PC-9 (cell line): ENCODE measurements at places on chromosomes 1 and 21. TPM values are rescaled to one million over a fixed set of nuclear protein-coding genes. Genes with fewer than 3 reads are reported as not detected.
A peak's percentile ranks its signal among the peaks of the same experiment; 100 is the strongest.

The ITLN2 gene
- total RNA-seq: not detected in 2 replicates

The NPHP4 gene
- 17.9 and 21.5 TPM in 2 replicates for total RNA-seq

The AADACL3 gene
- total RNA-seq: not detected in 2 replicates

The LAPTM5 gene
- 4.0 and 5.0 TPM in 2 replicates for total RNA-seq

The LRRC38 gene
- not detected in 2 replicates for total RNA-seq

The TENT5C gene
- 3.9 and 4.3 TPM in 2 replicates for total RNA-seq

The HSD3B2 gene
- total RNA-seq: not detected in 2 replicates

The AURKAIP1 gene
- 164 and 210 TPM in 2 replicates for total RNA-seq

GRCh38 chr1:229001467-229002011, 266.3 kb downstream of the RHOU start:
- no peaks in the 10 kb centered on the region for H3K36me3 ChIP-seq
- H3K4me3 ChIP-seq: no peak overlapping the region
- H3K27me3 ChIP-seq: peaks cover 79% of the 10 kb centered on the region
- H3K4me1 ChIP-seq: no peaks in the 10 kb centered on the region
- DNase-seq: no peak

- no peak for DNase-seq
- H3K4me3 ChIP-seq: no peak overlapping the region
- H3K36me3 ChIP-seq: peaks cover 25% of the 10 kb centered on the region
- peaks cover 8% of the 10 kb centered on the region; the same call in 1 of the 2 replicates for H3K4me1 ChIP-seq
Measured at GRCh38 chr1:54045496-54045895, 7.5 kb downstream of the TMEM59 start.

- H3K27ac ChIP-seq: no peak overlapping the region
- peaks cover 18% of the 10 kb centered on the region for H3K4me1 ChIP-seq
- no peak for DNase-seq
- no peaks in the 10 kb centered on the region for H3K36me3 ChIP-seq
Measured at GRCh38 chr21:17393413-17393812, 119.4 kb upstream of the CXADR start.

- no peaks in the 10 kb centered on the region for H3K27me3 ChIP-seq
- H3K4me3 ChIP-seq: no peak overlapping the region
- DNase-seq: no peak
- H3K36me3 ChIP-seq: no peaks in the 10 kb centered on the region
Measured at GRCh38 chr21:16124378-16125138, 394.8 kb downstream of the USP25 start.

DNA sequence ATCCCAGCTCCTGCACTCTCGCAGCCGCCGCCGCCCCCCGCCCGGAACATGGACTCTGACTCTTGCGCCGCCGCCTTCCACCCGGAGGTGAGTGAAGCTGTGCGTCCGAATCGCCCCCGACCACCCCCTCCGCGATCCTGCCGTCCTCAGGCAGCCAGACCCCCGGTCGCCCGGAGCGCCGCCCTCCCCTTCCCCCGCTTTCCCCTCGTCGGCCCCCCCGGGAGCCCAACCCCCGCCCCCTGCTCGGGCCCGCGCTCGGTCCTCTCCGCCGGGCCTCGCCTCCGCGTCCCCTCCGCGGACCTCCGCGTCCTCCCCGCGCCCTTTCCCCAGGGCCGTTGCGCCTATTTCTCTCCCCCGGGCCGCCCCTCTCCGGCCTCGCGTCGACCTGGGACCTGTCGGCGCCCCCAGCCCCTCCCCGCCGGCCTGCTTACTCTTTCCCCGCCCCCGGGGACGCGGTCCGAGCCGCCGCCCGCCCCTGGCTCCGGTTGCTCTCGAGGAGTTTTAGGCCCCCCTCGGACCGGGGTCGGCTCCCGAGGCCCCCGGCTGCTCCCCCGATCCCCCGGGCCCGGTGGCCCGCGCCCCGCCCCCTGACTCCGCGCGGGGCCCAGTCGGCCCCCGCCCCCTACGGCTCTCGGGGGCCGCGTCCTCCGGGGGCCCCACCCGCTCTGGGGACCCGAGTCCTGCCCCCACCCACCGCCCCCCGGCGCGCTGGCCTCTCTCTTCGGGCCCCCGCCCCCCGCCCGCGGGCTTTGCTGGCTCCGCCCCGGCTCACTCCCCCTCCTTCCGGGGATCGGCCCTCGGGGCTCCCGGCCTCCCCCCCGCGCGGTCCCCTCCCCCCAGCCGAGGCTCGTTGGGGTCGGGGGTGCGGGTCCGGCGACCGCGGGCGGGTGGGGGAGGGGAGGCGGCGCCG, 743 bp downstream of the PHF13 start:
- peaks cover 11% of the 10 kb centered on the region for H3K4me1 ChIP-seq
- H3K27me3 ChIP-seq: no peaks in the 10 kb centered on the region
- peak overlapping the region; percentile 60 for H3K4me3 ChIP-seq

GRCh38 chr1:56451491-56451890, 127.9 kb downstream of the PLPP3 start:
- peaks cover 3% of the 10 kb centered on the region for H3K4me1 ChIP-seq
- no peak overlapping the region for H3K4me3 ChIP-seq
- H3K27me3 ChIP-seq: no peaks in the 10 kb centered on the region
- DNase-seq: no peak
- no peaks in the 10 kb centered on the region for H3K36me3 ChIP-seq

GRCh38 chr1:229319487-229319886, 23.4 kb downstream of the CCSAP start:
- DNase-seq: no peak
- H3K4me1 ChIP-seq: no peaks in the 10 kb centered on the region
- H3K27ac ChIP-seq: no peak overlapping the region
- H3K27me3 ChIP-seq: no peaks in the 10 kb centered on the region
- H3K36me3 ChIP-seq: 0 out of 2 replicates have a peak, but pooled peaks cover 6% of the 10 kb centered on the region

GRCh38 chr1:152412756-152413155, 1.3 kb downstream of the CRNN start:
- no peak overlapping the region for H3K4me3 ChIP-seq
- H3K27me3 ChIP-seq: peaks cover 60% of the 10 kb centered on the region
- no peak for DNase-seq
- H3K27ac ChIP-seq: no peak overlapping the region

DNA sequence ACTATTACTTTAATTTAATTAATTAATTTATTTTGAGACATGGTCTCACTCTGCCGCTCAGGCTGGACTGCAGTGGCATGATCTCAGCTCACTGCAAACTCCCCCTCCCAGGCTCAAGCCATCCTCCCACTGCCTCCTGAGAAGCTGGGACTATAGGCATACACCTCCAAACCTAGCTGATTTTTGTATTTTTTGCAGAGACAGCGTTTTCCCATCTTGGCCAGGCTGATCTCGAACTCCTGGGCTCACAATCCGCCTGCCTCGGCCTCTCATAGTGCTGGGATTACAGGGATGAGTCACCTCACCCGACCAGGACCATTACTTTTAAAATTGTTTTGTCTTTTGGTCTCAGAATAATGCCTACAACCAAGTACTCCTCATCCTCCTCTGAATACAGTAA, 15.6 kb downstream of the YY1AP1 start:
- no peaks in the 10 kb centered on the region for H3K4me1 ChIP-seq
- DNase-seq: no peak
- peaks cover 54% of the 10 kb centered on the region for H3K36me3 ChIP-seq
- no peak overlapping the region for H3K27ac ChIP-seq
- no peaks in the 10 kb centered on the region for H3K27me3 ChIP-seq

GRCh38 chr1:242651817-242652216, 127.3 kb upstream of the PLD5 start:
- no peak overlapping the region for H3K4me3 ChIP-seq
- H3K27me3 ChIP-seq: no peaks in the 10 kb centered on the region
- no peaks in the 10 kb centered on the region for H3K36me3 ChIP-seq
- no peak overlapping the region for H3K27ac ChIP-seq
- no peak for DNase-seq
- no peaks in the 10 kb centered on the region for H3K4me1 ChIP-seq

DNA sequence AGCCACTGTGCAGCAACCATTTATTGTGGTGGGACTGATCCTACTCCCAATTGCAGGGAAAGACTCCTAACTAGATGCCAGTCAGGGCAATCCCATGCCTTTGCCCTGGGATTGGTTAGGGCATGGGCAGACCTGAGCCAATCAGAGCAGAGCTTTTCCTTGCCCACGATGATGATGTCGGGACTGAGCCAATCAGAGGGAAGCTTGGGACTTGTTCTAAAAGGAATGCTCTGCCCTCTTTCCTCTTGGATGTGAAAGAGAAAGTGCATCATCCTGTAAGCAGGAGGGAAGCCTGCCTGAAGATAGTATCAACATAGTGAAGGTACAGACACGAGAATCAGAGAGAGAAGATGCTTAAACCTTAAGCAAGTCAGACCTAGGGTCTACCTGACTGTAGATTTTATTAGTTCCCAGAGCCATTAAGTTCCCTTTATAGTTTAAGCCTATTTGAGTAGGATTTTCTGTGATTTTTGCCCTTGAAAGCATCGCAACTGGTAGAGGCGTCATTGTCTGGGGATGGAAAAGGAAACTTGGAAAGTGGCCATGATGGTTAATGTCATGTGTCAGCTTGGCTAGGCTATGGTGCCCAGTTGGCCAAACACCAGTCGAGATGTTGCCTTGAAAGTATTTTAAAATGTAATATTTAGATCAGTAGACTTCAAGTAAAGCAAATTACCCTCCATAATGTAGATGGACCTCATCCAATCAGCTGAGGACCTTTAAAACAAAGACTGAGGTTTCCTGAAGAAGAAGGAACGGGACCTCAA, 19.9 kb downstream of the IRF2BP2 start:
- no peak overlapping the region for H3K27ac ChIP-seq
- H3K4me3 ChIP-seq: no peak overlapping the region
- no peak for DNase-seq
- no peaks in the 10 kb centered on the region for H3K36me3 ChIP-seq

GRCh38 chr21:14880922-14881321, 183.9 kb downstream of the NRIP1 start:
- no peaks in the 10 kb centered on the region for H3K36me3 ChIP-seq
- H3K4me1 ChIP-seq: peaks cover 64% of the 10 kb centered on the region
- no peaks in the 10 kb centered on the region for H3K27me3 ChIP-seq
- H3K27ac ChIP-seq: peak overlapping the region; percentile 87; the same call in 1 of the 2 replicates

DNA sequence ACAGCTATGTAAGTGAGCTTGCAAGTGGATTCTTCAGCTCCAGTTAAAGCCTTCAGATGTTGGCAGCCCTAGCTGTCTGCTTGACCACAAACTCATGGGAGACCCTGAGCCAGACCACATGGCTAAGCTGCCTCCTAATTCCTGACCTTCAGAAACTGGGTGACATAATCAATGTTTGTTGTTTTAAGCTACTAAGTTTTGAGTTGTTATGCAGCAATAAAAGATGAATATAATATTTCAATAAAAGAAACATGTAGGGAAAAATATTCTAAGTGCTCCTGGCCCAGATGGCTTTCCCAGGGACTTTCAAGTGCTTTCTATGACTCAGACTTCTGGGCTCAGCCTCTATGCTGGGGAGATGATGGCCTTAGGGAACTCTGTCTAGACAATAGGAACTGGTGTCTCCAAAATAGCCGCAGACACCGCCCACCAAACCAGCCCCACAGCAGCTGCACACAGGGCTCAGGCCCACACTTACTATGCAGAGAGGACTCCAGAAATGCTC, 20.3 kb upstream of the AZIN2 start:
- no peak overlapping the region for H3K4me3 ChIP-seq
- no peak overlapping the region for H3K27ac ChIP-seq
- H3K4me1 ChIP-seq: peaks cover 23% of the 10 kb centered on the region
- no peaks in the 10 kb centered on the region for H3K36me3 ChIP-seq
- DNase-seq: peak; percentile 60

DNA sequence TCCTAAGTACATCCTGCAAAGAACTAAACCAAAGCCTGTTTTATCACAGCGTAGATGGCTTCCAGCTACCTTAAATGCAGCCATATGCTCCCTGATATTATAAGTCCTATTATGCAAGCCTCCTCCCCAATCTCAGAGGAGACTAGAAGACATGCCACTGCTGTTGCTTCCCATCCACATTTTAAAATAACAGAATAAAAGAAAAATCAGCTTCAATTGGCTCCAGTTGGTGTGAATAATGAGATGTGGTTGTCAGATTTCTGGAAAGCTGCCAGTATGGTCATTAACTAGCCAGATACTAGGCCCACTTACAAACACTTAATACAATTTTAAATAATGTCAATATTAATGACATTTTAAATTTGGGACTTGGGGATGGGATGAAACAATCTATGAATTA, 25.7 kb downstream of the WARS2 start:
- no peak for DNase-seq
- no peak overlapping the region for H3K27ac ChIP-seq
- H3K27me3 ChIP-seq: no peaks in the 10 kb centered on the region
- no peak overlapping the region for H3K4me3 ChIP-seq

DNA sequence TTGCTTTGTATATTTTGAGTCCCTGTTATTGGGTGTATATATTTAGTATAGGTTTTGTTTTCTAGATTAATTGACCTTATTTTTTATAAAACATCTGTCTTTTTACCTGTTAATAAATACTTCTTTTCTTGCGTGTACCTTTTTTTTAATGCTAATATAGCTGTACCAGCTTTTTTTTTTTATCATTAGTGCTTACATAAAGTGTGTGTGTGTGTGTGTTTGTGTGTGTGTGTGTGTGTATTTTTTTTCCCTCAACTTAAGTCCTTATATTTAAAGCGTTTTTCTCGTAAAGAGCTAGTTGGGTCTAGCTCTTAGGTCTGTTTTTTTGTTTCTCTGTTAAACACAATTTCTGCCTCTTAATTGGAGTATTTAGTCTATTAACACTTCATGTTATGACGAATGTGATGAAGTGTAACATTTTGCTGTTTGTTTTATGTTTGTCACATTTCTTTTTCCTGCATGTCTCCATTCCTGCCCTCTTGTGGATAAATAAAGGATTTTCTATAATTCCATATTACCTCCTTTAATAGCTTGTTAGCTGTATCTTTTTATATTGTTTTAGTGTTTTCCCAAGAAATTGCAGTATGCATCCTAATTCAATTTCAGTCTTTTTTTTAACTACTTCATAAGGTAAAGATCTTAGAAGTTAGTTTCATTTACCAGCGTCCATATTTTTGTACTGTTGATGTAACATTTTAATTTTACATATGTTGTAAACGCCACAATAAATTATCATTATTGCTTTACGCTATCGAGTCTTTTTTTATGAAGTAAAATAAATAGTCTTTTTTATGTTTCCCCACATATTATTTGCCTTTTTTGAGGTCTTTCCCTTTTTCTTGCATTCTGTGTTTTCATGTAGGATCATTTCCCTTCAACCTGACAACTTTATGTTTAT, 4.3 kb downstream of the PRMT2 start:
- H3K27ac ChIP-seq: no peak overlapping the region
- DNase-seq: no peak
- H3K4me3 ChIP-seq: no peak overlapping the region
- H3K27me3 ChIP-seq: no peaks in the 10 kb centered on the region

DNA sequence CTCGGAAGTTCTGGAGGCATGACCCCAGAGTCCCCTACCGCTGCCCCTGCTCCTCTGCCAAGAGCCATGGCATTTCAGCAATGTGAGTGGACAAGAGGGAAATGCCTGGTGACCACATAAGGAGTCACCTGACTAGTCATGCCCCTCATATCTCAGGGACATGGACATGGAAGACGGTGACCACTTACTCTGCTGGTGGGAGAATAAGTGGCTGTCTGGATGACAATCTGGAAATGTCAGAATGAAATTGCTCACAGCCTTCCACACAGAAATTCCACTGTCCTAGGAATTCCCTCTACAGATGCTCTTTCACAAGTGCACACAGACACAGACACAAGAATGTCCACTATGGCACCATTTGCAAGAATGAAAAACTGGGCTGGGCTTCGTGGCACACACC, 24.3 kb upstream of the PLEKHG5 start:
- DNase-seq: no peak
- no peaks in the 10 kb centered on the region for H3K36me3 ChIP-seq
- no peak overlapping the region for H3K4me3 ChIP-seq
